ENCODE measurements at places on chromosomes 1 and 21.

- no peak for DNase-seq
Measured at GRCh38 chr1:79422726-79423125, 416.2 kb upstream of the ADGRL4 start.

DNA sequence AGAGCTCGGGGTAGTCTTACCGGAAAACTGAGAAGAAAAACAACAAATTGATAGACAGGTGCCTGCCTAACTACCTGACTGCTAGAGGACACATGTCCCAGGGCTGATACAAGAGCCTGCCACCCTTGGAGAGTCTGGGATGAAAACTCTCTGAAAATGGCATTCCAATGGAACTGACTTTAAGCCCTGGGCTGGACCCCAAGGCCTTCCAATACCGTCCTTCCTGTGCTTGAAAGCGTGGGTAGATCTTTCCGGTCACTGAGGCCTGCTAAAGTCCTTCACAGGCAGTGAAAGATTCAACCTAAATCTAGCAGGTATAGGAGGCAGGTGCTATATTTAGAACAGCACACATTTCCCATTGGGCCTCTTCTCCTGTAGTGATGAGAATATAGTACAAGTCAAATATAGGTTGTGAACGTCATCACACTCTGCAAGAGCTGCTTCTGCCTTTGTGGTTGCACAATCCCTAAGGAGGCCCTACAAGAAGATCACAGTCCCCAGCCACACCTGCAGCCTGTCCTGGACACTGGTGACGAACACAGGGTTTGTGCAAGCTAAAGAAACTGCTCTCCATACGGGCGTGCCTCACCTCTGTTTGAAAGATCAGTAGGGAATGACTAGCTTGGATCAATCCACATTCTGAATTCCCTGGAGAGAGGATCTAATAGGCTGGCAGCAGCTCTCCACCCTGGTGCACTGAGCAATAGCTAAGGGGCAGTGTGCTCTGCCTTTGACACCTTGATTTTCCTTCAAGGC, 876 bp upstream of the CHML start:
- no peak for DNase-seq

DNA sequence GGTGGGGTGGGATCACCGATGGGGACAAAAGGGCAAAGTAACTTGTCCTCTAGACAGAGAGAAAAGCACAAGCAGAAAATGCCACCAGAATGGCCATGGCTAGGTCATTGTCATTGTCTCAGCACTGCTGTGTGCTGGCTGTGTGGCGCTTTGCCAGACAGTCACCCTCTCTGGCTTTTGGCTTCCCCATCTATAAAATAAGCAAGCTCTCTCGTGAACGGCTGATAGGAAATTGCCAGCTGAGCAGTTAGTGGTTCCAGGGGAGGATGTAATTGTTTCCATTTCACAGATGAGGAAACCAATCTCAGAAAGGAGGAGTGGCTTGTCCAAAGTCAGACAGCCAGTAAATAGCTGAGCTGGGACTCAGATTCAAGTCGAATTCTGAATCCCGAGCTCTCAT, 32.5 kb downstream of the PADI2 start:
- no peak for DNase-seq

DNA sequence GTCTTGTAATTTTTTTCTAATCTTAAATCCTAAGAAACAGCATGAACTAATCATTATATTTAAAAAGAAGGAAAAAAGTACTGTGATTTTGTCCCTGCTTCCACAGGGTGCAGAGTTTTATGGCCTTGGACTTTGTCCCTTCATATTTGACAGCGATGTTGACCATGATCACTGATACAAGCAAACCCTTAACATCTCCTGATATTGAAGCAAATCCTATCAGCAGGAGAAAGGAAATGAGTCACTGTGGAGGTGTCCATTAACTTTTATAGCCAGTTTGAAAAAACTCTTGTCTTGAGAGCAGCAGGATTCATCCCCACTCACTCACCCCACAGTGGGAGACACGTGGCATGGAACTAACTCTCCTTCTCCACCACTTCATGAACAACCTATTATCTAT, 5.1 kb upstream of the REG4 start:
- DNase-seq, result no peak

Data from muscle of leg (tissue), 16 donors.